ENCODE measurements at places on chromosomes 16 and 17.

GRCh38 chr16:24919536-24919935 lies 73.8 kb downstream of the SLC5A11 start:
- no peak for DNase-seq

DNA sequence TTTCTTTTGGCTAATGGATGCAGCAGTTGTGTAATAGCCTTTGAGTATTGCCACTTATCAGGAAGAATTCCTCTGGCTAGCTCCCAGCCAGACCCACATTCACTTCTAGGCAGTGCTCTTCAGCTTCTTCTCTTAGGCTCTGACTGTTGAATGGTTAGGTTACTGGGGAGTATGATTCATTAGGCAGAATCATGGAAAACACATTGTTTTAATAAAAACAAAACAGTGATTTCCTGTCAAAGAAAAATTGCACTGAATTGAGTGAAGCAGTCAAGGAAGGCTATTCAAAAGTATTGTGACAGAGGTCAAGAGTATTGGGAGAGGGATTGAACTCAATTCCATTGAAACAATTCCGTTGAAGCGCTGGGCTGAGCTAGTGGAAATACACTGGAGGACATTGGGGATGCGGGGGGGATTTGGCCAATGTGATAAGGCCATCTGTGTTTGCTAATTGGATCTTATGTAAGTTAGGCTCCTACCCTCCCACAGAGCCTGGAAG lies 68.0 kb downstream of the CNTNAP4 start:
- DNase-seq = no peak

- no peak for DNase-seq
Observed at GRCh38 chr17:55436224-55437158, 14.9 kb upstream of the MMD start.

DNA sequence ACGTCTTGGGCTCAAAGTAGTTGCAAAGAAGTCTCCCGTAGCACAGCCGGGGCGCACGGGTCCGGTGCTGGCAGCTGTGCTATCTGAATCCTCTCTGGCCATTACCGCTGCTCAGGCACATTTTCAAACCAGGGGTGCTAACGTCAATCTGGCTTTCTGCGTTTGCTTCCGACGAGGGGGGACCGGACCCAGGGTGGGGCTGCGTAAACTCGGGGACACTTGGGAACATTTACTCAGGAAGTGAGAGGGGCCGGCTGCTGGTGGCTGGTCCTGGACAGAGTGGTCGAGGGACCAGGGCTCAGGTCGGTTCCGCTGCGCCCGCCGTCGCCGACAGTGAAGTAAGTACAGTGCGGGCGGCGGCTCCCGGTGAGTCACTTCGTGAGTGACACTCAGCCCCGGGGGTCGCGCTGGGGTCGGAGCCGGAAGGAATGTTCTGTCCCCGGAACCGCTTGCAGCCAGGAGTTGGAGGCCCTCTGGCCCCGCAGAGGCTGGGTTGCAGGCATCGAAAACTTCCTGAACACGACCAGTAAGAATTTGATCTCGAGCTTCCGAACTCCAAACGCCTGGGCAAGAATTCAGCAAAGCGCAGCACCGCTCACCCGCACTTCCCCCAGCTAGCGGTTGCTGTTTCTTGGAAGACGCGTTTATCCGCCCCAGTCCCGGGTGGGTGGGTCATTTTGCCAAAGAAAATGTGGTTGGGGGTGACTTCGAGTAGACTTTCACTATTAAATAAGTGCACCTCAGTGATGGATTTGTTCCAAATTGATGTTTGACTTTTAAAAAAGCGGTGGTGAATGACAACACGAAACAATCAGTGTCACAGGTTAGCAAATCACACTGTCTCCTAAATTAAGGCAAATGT lies 1.4 kb upstream of the HS3ST3B1 start:
- no peak for DNase-seq

GRCh38 chr17:725746-726145 lies 6.7 kb upstream of the TLCD3A start:
- DNase-seq = no peak

DNA sequence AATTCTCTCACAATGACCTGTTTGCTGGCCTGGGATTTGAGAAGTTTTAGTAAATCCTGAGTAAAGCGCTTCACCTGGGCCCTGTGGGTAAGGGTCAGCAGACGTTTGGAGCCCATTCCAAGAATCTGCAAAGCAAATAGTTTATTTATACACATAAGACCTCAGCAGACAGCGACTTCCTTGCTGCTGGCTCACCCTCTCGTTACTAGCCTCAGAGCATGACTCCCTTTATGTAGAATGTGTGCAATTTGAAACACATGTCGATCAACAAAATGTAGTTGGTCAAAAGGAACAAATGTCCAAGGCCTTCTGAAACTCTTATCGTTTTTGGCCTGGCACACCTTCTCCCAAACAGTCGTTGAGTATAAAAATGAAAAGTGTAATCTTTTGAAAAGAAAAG lies 31.3 kb downstream of the MARF1 start:
- DNase-seq = no peak

DNA sequence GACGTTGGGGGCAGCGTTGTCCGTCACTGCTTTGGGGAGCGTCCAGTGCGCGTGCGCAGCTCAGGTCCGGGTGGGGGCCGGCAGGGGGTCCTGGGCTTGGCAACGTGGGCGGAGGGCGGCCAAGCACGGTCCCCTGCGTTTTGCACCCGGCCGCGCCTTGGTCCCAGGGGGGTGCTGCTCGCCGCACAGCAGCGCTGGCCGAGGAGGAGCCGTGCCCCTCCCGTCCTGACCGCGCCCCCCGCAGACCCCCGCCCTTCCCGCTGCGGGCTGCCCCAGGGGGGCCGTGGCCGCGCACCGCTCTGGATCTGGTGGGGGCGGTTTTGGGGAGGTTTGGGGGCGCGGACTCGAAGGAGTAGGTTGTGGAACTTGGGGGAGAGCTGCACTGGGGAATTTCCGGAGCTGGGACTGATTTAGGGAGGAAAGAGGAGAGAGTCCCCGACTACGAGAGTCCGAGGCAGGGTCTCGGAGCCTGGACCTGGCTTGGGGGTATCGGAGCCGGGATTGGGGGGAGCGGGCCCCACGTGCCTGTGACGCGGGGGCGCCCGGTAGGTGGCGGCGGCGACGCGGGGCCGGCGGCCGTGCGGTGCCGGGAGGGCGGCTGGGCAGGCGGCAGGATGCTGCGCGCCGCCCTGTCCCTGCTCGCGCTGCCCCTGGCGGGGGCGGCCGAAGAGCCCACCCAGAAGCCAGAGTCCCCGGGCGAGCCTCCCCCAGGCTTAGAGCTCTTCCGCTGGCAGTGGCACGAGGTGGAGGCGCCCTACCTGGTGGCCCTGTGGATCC lies at the start of gene SLC9A5:
Gene SLC9A5 (plus strand): TSS at position 579 of the 777 bp plus-strand sequence. CDS start 36 bp downstream, at position 615.
- no peak for DNase-seq

DNA sequence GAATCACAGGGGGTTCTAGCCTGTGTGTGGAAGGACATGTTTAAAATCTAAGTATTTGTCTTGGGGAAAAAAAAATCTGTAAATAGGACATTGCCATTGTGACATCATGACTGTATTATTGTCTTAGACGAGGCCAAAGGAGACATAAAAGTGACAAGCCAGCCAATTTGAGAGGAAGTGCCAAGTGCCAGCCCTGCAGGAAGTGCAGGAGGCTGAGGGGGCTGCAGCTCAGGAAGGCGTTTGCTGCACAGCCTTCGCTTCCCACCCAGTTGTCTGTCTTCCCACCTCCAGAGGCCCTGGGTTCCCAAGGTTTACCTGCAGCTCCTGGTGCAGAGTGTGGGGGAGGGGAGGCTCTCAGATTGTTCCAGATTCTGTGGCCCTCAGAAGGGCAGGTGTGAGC lies 1.3 kb downstream of the ADCY7 start:
- no peak for DNase-seq

- no peak for DNase-seq
Observed at GRCh38 chr17:73594025-73594424, 50.2 kb downstream of the SDK2 start.

DNA sequence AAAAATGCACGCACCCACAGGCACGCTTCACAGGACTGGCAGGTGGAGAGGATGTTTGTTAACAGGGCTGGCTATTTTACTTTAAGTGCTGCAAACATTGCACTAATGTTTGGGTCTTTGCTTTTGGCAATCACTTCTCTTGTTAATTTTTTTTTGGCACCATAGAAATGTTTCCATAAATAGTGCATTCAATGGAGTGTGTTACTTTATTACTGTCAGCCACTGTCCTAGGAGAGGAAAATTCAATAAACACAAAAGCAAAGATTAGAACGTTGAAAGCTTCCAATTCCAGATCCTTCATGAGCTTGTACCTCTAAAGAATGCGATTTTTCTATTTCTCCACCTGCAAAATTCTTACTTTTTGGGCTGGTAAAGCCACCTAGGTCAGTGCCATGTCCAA lies 743.5 kb downstream of the WWOX start:
- DNase-seq = no peak

- no peak for DNase-seq
Observed at GRCh38 chr17:30333503-30334360, at the start of gene TMIGD1. Gene TMIGD1, minus strand, starts transcription at chr17:30334057. Its CDS starts 1,924 bp downstream, at chr17:30332133.

- no peak for DNase-seq
Observed at GRCh38 chr17:21379080-21379711, 3.0 kb downstream of the KCNJ12 start.
